ENCODE measurements at places on chromosomes 2 and 18.

- DNase-seq = no peak
Measured at GRCh38 chr2:2850218-2850755, 519.2 kb upstream of the MYT1L start.

- DNase-seq = no peak
Measured at GRCh38 chr18:57856128-57856527, 53.0 kb upstream of the ATP8B1 start.

- DNase-seq = no peak
Measured at GRCh38 chr18:1498216-1498615, 593.5 kb downstream of the ADCYAP1 start.

- DNase-seq = no peak
Measured at GRCh38 chr2:152171718-152172117, 3.8 kb downstream of the STAM2 start.

- DNase-seq = no peak
Measured at GRCh38 chr2:108625186-108625827, 91.0 kb downstream of the LIMS1 start.

DNA sequence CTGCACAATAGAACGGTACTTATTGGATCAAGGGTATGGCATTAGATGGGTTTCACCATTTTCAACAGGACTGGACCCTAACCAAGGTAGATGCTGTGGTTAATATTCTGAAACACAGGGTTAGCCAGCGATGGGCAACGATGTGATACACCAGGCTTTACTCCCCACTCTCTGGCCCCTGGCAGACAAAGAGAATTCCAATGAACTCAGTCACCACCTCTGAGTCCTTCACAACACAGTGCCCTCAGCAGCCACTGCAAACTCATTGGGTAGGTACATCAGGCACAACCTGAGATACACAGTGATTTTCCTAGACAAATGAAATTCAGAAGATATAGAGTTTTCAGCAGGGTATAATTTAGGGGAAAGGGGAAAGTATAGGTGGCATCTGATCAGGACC, 634.5 kb downstream of the ZEB2 start:
- no peak for DNase-seq

DNA sequence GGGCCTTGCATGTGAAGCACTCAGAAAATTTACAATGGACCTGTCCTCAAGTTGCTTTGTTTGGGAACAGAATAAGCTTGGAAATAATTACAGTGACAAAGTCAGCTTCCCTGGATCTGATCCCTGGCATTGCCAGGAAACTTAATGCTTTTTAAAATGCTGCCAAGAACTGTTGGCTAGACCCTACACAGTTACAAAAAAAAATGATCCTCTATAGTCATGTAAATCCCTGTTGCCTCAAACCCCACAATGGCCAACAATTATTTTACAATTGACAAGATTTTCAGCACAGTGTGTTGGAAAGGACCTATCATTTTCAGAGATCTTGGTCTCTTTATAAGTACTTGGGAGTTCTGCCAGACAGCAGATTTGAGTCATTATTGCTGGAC, 470.4 kb upstream of the ACVR2A start:
- no peak for DNase-seq

DNA sequence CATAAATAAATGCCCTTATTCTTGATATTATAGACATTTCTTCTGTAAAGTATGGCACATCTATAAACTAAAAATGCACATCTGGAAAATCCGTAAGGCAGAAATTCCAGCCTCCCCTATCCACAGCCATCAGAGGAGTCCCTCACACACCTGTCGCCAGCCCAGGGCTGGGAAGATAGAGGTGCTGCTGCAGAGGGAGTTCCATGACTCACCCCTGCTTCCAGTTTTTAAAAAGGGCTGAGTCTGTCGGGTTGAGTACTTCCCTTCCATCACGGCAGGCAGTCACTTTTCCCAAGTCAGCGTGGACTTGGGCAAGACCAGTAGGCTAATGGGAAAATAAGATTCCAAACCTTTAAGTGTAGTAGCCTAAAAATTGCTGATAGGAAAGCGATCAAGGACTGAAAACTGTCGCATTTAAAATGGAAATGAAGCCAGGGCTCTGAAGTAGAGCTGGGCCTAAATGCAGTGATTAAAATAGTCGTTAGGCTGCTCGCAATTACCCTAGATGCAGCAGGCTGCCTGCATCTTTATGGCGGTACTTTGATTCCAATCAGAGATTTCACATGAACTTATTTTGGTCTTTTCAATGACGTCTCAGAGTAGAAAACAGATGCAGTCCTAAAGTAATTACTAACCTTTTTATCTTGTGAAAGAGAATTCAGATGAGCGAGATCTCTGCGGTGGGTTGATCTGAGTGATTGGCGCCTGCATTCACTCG, 280.5 kb downstream of the AGAP1 start:
- no peak for DNase-seq

GRCh38 chr18:62394006-62394763, 69.1 kb downstream of the TNFRSF11A start:
- DNase-seq = no peak

All from GM12864 (cell line).